ENCODE measurements at places on chromosomes 12 and 14.

DNA sequence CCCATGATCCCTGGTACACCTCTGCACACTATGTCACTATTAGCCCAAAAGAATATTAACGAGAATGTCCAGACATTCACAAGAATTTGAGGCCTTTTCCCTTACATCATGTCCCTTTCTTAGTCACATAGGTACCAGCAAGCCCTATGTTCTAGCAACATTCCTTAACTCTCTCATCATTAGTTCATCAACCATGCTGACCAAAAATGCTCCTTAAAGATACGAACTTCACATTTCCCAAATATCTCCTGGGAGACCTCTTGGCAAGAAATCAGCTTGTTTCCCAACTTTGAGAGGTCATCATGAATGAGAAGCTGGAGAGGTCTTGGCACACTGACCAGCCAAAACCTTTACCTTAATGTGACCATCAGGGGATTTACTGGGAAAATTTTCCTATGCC lies 4.6 kb downstream of the SALL2 start:
- H3K4me3 ChIP-seq = no peak overlapping the region
- H3K27ac ChIP-seq = no peak overlapping the region
- no peaks in the 10 kb centered on the region for H3K27me3 ChIP-seq
- DNase-seq = no peak

- no peak overlapping the region for H3K27ac ChIP-seq
- H3K4me1 ChIP-seq = no peaks in the 10 kb centered on the region
- no peak overlapping the region for H3K4me3 ChIP-seq
- H3K36me3 ChIP-seq = no peaks in the 10 kb centered on the region
- DNase-seq = no peak
Observed at GRCh38 chr14:74333909-74334308, 14.4 kb upstream of the VRTN start.

DNA sequence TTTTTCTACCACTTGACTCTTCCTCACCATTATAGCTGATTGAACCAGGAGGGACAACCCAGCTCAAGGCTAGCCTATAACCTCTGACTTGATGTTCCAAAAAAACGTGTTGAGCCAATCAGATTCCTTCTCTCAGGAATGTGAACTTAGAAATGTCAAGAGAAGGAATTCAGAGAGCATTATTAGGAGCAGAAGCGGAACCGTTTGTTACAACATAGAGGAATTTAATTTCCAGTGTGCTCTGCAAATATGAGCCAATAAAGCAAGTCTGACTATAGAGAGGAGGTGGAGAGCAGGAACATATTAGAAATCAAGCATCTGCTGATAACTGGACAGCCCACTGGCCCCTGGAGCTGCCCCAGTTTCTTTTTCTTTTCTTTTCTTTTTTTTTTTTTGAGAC lies 15.3 kb upstream of the PELI2 start:
- no peak overlapping the region for H3K4me3 ChIP-seq
- no peaks in the 10 kb centered on the region for H3K4me1 ChIP-seq
- H3K36me3 ChIP-seq = no peaks in the 10 kb centered on the region
- no peaks in the 10 kb centered on the region for H3K27me3 ChIP-seq
- no peak overlapping the region for H3K27ac ChIP-seq
- DNase-seq = no peak

DNA sequence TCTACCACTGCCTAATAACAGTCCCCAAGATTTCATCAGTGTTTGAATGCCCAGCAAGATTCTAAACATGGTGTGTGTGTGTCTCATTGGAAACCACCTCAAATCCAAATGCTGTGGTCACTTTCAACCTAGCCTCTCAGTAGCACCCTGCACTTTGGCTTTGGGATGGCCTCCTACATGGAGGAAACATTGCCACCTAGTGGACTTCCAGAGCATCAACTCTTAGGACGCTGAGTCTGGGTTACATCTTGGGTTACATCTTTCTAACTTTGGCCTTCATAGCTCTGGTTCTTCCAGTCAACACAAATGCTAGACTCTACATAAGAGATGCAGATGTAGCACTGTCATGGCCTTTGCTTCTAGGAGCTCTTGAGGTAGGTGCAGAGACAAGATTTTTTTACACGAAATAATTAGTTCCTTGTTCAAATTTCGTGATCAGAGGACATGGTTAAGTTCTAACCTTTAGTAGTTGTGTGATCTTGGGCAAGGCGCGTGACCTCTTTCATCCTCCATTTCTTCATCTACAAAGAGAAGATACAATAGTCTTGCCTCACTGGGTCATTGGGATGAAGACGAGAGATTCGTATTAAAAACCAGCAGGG lies 113.5 kb upstream of the VASH1 start:
- no peaks in the 10 kb centered on the region for H3K4me1 ChIP-seq
- DNase-seq = no peak
- no peak overlapping the region for H3K27ac ChIP-seq
- no peaks in the 10 kb centered on the region for H3K27me3 ChIP-seq
- no peak overlapping the region for H3K4me3 ChIP-seq
- H3K36me3 ChIP-seq = no peaks in the 10 kb centered on the region

DNA sequence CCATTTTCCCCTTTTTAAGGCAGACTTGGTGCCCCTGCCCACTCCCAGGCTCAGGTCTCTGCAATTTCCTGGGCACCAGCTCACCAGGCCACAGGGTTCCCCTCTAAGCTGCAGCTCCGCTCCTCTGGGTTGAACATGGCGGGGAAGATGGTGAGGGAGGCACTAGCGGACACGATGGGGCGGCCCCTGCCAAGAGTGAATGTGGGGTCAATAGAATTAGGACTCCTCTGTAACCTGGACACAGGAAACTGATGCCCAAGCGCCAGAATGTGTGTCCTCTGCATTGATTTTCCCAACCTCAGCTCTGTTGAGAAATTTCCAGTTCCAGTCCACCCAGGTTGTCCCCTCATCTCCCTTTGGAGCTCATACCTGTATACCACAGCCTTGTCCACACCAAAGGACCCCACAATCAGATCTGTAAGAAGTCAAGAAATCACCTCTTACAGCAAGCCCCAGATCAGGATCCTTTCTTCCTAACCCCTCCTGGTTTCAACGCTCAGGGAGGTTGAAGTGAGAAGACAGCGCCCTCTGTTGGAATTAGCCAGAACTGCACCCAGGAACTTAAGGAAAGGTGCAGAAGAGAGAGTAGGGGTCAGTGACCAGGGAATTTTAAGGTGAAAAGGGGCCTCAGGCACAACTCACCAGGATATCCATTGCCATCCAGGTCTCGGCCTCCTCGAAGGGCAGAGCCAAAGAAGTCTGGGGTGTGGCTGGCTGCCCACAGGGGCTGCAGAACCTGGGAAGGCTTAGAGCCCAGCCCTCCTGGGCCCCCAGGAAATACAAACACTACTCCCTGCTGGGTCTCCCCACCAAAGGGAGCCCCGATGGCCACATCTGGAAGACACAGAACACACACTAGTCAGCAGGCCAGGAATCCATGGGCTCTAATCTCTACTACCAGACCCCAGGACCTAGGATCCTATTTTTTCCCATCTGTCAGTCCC lies 14.7 kb downstream of the ITGA5 start:
- H3K4me3 ChIP-seq = no peak overlapping the region
- no peak for DNase-seq
- H3K27me3 ChIP-seq = no peaks in the 10 kb centered on the region
- H3K4me1 ChIP-seq = no peaks in the 10 kb centered on the region

DNA sequence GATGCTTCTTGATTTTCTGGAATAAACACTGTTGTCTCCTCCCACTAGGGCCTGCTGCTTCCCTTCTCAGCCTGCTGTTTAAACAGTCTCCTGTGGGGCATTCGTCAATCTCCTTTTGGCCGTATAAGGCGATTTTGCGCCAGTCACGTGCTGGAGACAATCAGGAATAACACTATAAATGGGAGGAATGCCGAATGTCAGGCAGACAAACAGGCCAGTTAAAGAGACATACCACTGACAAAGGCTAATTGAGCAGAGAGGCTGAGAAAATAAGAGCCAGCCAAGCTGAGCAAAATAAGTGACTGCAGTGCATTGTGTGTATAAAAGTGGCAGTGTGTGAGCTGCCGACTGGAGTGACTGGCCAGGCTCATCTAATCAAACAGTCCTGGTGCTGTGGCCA lies 23.3 kb downstream of the DMAC2L start:
- peak; percentile 52 for DNase-seq
- H3K27ac ChIP-seq = peak overlapping the region; percentile 68
- peaks cover 3% of the 10 kb centered on the region for H3K36me3 ChIP-seq
- H3K4me3 ChIP-seq = no peak overlapping the region
- peaks cover 12% of the 10 kb centered on the region for H3K4me1 ChIP-seq

DNA sequence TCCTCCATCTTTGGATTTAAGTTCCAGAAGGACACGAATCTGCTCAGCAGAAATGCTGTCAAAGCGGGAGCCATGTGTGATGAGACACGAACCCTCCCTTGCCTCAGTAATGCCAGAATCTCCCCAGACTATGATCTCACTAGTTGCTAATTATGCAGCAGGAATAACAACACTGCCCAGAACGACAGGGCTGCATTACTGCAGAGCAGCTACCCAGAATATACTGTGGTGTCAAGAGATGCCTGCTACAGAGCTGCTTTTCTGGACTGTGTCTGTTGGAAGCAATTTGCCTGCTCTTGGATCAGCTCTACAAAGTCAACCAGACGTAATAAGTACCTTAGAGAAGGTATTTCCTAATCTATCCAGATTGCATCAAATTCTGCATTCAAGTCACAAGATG lies 5.5 kb downstream of the CSRNP2 start:
- H3K36me3 ChIP-seq = peaks cover 9% of the 10 kb centered on the region
- H3K4me3 ChIP-seq = no peak overlapping the region
- H3K4me1 ChIP-seq = peaks cover 58% of the 10 kb centered on the region

DNA sequence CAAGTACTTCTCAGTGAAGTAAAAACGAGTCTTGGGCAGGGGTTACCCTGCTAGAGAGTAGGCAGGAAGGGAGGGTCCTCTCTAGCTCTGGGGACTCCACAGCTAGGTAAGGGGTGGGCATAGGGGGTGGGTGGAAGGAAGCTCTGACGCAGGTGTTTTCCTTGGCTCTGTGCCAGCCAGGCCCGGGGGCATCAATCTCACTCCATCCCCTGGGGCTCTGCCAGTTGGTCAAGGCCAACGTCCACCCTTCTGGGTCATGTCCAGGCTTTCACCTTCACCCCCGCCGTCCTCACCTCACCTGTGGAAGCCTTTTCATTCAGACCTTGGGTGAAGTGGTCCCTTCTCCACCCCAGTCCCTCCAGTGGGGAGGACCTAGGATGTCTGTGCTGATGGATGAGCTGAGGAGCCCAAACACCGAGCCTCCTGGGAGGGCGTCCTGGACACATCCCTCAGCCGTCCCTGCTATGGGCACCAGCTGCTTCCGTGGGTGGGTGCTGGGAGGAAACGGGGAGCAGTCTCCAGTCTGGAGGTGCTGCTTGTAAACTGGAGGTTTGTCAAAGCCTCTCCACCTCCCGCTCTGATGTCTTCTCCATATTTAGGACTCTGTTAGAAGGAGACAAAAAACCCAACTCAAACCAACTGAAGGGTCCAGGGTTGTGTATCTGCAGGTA lies 71.5 kb upstream of the SFSWAP start:
- H3K27me3 ChIP-seq = peaks cover 8% of the 10 kb centered on the region
- H3K27ac ChIP-seq = no peak overlapping the region

DNA sequence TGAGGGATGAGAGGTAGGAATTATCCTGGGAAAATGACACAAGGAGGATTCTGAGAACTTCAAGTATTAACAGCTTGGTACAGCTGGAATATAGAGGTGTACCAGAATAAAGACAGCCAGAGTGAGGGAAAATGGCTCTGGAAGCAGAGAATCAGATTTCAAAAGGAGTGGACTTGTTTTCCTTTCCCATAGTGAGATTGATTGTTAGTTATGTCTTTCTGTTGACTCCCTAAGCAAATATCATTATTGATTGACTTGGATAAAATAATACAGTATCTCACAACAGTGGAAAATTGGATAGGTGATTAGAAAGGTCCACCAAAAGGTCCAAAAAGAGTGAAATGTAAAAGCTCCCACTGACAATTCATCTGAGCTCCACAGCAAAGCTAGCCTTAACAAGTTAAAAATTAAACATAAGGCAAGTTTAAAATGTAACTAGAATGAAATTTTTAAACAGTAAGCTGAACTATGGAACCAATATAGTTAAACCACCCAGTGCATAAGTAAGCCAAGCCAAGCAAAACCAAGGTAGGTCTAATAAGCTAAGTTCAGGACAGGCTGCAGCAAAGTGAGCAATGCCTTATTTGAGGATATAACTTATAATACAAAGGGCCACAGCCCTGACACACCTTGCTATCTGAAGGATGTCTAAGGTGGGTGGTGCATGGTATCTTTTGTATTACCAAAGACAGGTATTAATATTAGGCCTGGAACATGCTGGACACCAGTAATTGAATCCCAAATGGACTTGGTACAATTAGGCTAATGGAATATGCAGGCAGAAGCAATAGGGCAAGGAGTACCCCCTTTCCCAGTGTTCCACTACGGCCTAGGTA lies 21.8 kb downstream of the ENTPD5 start:
- no peak for DNase-seq
- no peak overlapping the region for H3K27ac ChIP-seq
- H3K27me3 ChIP-seq = no peaks in the 10 kb centered on the region
- no peak overlapping the region for H3K4me3 ChIP-seq
- H3K36me3 ChIP-seq = no peaks in the 10 kb centered on the region

- no peak overlapping the region for H3K27ac ChIP-seq
- H3K27me3 ChIP-seq = no peaks in the 10 kb centered on the region
- DNase-seq = no peak
- no peaks in the 10 kb centered on the region for H3K36me3 ChIP-seq
- no peak overlapping the region for H3K4me3 ChIP-seq
Observed at GRCh38 chr12:90729736-90730135, 225.2 kb downstream of the CCER1 start.

DNA sequence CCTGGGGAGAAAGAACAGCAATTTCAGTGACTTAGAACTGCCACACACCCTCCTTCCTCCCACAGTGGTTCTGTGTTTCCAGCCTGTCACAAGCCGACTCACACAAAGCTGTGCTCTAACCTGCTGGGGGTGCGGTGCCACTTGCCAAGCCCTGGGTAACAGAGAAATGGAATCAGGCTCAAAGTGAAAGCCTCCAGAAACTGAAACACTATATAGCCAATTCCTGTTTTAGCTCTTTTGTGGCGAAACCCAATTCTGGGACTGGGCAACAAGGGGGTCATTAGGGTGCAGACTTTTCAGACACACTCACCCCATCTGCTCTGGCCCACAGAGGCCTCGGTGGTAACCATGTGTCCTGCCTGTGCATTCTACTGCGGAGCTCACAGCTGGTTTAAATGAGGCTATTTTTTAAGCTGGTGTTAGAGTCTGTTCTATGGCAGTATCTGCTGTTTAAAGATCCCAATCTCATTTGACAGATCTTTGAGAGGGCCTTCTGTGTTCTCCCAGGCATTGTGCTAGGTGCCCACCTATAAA lies 15.2 kb upstream of the ACTR6 start:
- no peak overlapping the region for H3K27ac ChIP-seq
- no peak overlapping the region for H3K4me3 ChIP-seq
- DNase-seq = no peak
- no peaks in the 10 kb centered on the region for H3K36me3 ChIP-seq

- H3K36me3 ChIP-seq = no peaks in the 10 kb centered on the region
- H3K4me3 ChIP-seq = no peak overlapping the region
- H3K4me1 ChIP-seq = no peaks in the 10 kb centered on the region
- H3K27ac ChIP-seq = no peak overlapping the region
- DNase-seq = no peak
Observed at GRCh38 chr14:58738189-58738836, 100.6 kb downstream of the DACT1 start.

GRCh38 chr14:94009767-94010166 lies 12.7 kb downstream of the CCDC197 start:
- H3K27me3 ChIP-seq = no peaks in the 10 kb centered on the region
- H3K4me3 ChIP-seq = no peak overlapping the region
- H3K36me3 ChIP-seq = no peaks in the 10 kb centered on the region
- no peak overlapping the region for H3K27ac ChIP-seq
- no peak for DNase-seq

- H3K36me3 ChIP-seq = no peaks in the 10 kb centered on the region
- no peak overlapping the region for H3K27ac ChIP-seq
- H3K27me3 ChIP-seq = no peaks in the 10 kb centered on the region
- no peak for DNase-seq
Observed at GRCh38 chr12:100234166-100234565, 32.7 kb downstream of the DEPDC4 start.

All from gastrocnemius medialis (tissue), 4 donors.